NCI-H1694 treated with DMSO at 0.1 percent for 48 hours (cell line): ENCODE measurements at places on chromosomes 7 and 10.

DNA sequence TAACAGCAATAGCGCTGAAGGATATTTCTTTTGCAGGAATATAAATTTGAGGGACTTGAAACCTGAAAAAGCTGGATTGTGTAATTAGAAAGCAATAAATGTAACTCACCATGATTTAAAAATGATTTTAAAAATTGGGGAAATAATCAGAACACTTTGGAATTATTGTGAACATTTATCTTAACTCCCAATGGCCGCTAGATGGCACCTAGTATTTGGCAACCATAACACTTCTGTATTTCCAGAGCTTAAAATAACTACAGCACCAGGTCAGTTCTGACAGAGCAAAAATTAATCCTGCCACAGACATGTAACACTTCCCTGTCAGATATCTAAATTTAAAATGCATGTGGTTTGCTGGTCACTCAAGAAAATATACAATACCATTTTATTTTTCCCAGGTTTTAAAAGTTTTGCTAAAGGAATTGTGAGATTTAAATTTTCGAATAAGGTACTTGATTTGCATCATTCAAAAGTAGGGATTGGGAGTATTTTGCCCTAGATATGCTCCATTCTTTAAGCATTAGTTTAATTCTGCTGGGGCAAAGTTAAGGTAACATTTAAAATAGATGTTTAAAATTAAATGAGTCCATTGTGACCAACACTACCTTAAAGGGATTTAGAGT, 144.5 kb downstream of the PPP1R3A start:
- DNase-seq = peak; percentile 66

DNA sequence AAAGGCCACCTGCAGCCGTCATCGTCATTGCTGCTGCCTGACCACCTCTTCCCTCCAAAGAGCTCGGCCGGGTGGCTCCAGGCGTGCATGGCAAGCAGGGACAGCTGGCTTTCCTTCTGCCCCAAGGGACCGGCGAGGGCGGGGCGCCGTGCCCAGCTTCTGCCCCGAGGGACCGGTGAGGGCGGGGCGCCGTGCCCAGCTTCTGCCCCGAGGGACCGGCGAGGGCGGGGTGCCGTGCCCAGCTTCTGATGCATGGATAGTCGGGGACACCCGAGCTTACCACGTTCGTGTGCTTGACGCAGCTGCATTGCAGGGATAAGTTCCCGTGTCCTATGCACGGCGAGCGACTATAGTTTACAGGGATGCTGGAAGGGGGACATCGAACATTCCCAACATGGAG, 27.0 kb downstream of the CFAP46 start:
- no peak for DNase-seq

GRCh38 chr10:3099291-3100092, 32.1 kb downstream of the PFKP start:
- no peak for DNase-seq

DNA sequence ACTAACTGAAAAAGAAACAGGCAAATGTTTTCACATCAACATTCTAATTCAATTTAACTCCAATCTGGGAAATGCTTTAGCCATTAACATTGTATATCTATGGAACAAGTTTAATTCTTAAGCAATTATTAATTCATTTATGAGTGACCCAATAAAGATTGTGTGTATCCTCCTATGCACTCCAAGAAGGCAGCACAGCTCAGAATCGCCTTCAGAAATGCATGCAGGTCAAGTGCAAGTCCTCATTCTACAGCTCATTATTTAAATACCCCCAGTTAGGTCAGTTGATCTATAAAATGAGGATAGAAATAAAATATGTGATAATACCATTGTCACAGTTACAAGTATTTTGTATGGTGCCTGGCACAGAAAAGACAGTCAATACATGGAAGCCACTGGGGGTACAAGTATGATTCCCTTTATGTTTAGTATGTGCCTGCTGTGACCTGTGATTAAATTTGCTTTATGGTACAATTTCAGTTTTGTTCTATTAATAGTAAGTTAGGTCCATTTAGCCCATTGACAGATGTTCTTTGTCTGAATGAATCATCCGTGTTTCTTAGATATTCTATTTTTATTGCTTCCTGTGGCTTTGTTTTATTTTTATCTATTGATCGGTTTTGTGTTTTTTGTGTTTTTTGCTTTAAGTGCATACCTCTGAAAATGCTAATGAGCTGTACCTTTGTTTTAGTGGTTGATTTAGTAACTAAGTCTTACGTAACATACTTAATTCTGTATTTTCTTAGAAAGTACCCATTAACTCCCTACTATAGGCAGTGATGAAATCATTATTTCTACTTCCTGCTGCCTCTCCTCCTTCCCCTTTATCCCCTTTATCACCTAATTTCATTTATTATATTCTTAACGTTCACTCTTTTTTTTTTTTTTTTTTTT, 42.8 kb downstream of the CPXM2 start:
- DNase-seq = no peak

DNA sequence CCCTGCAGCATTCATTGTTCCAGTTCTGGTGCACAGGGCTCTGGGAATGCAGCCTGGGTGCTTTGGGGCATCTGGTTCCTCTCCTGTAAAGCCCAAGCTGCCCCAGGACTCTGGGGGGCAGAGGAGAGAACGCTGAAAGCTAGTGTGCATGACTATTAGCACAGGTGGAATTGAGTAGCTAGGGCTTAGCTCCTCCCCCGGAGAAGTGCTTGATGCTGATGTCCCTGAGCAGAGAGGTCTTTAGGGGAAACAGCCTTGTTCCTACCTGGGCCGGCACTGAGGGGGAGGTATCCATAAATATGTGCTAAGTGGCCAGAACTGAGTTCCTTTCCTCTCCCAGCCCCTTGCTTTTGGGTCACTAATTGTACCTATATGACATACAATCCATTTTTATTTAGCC, 3.9 kb downstream of the ADCY1 start:
- DNase-seq = no peak

- no peak for DNase-seq
Observed at GRCh38 chr7:12320987-12321647, 82.5 kb downstream of the VWDE start.

DNA sequence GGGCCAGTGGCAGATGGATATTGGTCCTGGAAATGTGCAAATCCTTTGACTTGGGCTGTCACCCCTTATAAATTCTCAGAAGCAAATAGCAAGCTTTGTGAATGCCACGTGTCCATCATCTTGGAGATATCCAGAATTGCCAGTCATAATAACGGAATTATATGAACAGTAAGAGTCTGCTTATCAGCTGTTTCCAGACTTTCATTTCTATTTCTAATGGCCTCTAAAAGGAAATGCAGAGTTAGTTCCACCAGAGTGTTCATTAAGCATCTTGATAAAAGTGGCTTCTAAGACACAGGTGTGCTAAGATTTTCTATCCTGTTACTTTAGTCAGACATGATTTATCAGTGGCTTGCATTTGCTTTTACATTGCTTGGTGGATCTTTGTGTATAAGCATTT, 87.4 kb downstream of the RAMP3 start:
- DNase-seq = no peak

DNA sequence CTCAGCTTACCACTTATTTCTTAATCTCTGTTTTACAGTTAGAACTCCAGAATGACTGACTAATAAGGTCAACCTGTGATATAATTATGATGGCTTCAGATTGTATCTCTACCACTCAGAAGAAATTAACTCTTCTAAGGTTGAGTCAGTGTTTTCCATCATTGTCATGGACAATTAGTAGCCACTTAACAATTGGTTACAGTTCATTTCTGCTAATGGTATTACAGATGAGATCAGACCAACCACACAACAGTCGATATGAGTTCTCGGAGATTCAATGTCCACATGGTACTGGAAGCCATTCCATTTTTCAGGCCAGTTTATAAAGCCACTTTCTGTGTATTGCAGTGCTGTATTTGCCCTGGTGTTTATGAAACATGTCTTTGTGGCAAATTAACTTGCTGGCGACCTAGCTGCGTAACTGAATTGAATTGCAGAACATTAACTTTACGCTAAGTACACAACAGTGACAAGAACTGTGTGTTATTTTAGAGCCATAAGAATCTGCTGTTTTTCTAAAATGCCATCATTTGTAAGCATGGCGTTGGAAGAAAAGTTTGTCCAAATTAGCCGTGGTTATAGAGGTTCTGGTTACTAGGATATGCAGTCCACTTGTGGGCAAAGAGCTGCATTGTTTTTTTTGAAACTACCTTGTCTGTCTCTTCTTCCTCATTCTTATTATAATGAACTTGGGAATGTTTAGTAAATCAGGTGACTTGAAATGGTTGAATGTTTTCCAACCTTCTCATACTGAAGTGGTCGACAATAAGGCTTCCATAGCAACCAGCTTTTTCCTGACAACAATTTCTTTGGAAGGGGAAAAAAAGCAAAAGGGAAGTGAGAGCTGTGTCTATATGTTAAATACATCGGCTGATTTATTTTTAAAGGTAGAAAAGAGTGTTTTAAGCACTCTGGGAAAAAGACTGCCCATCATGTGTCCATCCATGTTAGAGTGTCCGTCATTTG, 76.4 kb downstream of the CELF2 start:
- no peak for DNase-seq

GRCh38 chr7:92631850-92632487, 41.8 kb upstream of the FAM133B start:
- no peak for DNase-seq

DNA sequence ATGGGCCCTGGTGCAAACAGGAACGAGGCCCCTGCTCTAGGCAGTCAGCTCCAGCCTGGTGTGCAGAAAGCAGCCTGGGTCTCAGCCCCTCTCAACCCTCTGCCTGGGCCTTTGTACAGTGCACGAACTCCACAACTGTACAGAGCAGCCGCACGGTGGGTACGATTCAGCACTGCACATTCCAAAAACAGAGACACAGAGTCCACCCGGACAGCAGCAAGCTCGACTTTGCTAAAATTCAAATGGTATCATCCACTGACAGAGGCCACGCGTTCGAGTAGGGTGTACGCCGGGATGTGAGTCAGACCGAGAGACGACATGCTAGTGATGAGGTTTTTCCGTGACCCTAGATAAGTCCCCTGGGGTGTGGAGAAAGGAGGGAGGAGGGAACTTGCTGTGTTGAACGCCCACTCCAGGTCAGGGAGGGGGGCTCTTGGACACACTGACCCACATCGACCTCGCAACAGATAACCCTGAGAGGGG, 65.6 kb upstream of the PDGFA start:
- no peak for DNase-seq

GRCh38 chr7:79332091-79332490, 121.4 kb downstream of the MAGI2 start:
- no peak for DNase-seq

DNA sequence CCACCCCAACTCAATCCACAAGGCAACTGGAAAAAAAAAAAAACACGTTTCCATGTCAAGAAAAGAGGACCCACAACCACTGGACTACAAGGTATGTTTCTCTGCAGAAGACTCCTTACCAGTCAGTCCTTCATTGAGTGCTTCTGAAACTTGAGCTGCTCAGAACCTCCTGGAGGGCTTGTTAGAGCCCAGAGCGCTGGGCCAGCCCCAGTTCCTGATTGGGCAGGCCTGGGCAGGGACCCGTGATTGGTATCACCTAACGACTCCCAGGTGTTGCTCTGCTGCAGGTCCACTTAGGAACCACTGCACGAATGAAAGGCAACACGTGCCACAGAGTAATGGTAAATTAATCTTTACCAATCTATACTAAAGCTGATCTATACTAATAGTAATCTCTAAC, 473 bp upstream of the CCDC201 start:
- DNase-seq = no peak

GRCh38 chr7:23945472-23945871, 235.5 kb downstream of the STK31 start:
- DNase-seq = no peak

- DNase-seq = no peak
Observed at GRCh38 chr10:32159264-32159663, 103.0 kb upstream of the KIF5B start.

DNA sequence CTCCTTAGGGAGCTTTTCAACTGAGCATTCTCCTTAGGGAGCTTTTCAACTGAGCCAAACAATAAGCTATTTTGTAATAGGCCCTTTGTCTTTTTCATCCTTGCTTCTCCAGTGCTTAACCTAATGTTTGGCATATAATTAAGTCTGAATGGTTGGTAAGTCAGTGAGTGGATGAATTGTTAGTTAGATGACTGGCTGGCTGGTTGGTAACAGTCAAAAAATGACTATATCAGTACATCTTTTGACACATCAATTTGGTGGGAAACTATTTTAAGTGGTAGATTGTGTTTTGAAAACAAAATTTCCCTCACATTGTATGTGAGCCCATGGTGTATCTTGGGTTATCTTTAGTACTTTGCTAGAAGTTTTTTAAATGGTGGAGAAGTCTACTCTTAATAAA, 16.4 kb downstream of the ING3 start:
- DNase-seq = no peak

DNA sequence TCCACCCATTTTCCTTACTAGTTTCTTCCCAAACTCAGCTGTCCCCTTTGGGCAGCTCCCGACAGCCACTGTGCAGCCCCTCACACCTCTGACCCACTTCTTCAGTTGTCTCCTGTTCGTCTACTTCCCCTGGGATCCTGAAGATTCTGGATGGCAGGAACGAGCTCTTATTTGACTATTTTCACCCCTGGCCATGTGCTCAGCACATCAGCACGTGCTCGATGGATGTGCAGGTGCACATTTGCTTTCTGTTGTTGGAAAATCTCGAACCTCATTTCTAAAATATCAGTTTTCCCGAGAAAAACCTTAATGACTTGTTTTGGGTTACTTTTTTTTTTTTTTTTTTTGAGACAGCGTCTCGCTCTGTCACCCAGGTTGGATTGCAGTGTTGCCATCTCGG, 31.8 kb upstream of the RBM33 start:
- no peak for DNase-seq

GRCh38 chr10:101887775-101888174, 44.2 kb upstream of the KCNIP2 start:
- DNase-seq = no peak

- DNase-seq = peak; percentile 31
Observed at GRCh38 chr10:34522546-34522945, 292.6 kb downstream of the PARD3 start.

- DNase-seq = peak; percentile 30
Observed at GRCh38 chr7:63521-64021, 128.8 kb upstream of the FAM20C start.

- DNase-seq = no peak
Observed at GRCh38 chr7:38461887-38462286, 169.3 kb downstream of the AMPH start.

DNA sequence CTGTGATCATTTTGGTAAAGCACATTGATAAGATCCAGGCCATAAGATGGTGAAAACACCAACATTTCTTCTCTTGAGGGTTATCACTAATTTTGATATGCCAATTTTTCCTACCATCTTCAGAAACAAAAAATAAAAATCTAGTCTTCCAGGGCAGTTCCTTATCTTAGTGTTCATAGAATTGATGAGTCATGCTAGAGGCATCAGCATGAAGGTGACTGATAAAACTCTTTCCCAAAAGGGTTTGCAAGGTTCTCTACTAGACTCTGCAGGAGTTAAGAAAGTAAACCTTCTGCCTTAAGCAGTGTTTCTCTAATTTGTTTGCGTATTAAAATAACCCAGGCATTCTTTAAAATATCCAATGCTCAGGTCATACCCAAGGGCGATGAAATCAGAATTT, 483.1 kb upstream of the CNTNAP2 start:
- no peak for DNase-seq
